ENCODE measurements at places on chromosomes 6 and 20.
A peak's percentile ranks its signal among the peaks of the same experiment; 100 is the strongest.

DNA sequence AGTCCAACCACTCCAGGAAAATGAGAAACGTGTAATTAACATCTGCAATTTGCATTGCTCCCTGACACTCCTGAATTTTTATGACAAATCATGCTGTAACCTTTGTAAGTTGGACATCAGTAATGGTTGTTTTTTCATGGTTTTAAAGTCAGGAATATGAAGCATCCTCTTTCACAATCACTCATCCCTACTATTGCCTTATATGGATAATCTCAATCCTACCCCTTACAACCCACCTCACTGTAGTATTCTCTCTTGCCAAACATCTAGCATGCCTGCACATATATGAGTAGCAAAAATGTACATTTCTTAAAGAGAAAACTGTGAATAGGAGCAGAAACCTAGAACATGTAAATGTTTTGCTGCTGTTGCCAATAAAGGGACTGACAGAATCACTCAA, 729.5 kb downstream of the KIF16B start:
- no peak for DNase-seq

DNA sequence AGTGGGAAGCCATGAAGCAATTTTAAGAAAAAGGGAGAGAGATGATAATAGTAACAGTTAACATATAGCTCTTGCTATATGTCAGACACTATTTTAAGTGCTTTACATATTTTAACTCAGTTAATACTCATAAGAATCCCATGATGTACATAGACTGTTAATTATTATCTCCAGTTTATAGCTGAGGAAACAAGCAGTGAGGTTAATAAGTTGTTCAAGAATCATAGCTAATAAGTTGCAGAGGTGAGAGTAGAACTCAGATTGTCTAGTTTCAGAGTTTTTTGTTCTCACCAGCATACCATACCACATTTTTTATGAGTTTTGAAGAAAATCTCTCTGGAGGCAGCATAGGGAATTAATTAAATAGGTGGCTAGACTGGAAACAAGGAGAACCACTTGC, 144.6 kb upstream of the MMS22L start:
- no peak for DNase-seq

- no peak for DNase-seq
Measured at GRCh38 chr20:57938158-57939108, 228.6 kb upstream of the PMEPA1 start.

DNA sequence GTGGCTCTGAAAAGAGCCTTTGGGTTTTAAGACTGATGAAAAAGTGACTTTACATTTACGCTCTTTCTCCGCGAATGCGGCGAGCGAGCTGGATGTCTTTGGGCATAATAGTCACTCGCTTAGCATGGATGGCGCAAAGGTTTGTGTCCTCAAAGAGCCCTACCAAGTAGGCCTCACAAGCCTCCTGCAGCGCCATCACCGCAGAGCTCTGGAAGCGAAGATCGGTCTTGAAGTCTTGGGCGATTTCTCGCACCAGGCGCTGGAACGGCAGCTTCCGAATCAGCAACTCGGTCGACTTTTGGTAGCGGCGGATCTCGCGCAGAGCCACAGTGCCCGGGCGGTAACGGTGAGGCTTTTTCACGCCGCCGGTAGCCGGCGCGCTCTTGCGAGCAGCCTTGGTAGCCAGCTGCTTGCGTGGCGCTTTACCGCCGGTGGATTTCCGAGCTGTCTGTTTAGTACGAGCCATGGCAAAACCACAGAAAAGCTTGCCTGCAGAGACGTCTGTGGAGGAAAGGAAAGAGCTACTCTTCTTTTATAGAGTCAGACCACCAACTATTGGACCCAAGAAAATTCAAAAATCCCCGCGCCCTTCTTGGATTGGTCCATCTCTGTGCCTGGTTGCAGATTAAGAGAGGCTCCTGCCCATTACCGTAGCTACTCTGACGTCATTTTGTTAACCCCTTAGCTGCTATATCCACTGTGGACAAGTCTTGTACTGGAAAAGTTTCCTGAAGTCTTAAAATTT, 55.5 kb upstream of the HFE start:
- DNase-seq, result peak; percentile 74

DNA sequence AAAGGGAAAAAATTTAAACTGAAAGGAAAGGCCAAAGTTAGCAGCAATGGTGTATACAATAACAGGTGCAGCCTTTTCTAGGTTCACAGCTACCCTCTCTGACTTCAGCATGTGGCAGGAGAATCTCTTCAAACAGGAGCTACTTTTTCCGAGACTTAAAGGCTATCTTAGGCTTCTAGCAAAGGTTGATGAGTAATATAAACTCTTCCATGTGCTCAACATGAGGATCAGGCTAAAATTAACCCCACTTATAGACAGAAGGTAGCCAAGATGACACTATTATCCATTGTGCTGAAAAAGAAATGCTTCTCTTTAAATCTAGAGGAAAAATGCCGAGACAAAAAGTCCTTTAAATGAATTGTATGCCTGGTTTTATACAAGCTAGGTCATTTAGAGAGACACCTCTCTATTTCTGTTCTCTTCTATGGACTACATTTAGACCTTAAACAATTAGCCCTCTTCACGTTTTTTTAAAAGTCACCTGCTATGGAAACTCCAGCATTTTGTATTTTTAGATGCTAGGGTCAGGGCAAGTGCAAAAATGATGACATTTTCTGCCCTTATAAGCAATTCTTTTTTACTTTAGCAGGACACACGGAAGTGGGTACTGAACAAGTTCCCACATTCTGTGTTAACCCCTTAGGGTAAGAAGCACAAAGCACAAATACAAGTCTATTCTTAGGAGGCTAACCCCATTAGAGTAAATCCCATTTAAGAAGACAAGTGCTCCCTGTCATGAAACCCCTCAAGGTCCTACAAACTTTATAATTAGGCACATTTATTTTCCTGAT, 216.8 kb upstream of the CITED2 start:
- no peak for DNase-seq

DNA sequence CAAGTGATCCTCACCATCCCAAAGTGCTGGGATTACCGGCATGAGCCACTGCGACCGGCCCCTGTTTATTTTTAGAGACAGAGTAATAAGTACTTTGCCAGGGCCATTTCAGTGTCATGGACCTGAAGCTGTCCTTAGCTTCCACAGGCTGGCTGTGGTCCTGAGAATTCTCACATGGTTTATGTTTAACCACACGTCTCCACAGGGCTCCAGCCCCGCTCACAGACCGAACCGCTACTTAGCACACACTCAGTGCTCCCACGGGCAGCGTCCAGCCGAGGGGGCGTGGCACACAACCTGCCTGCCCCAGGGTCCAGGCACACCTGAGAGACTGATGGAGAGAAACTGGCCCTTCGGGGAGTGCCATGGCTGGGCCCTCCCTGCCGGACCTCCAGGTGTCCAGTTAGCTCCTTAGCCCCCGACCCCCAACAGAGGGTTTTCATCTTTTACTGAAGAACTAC, 11.7 kb downstream of the ACSS1 start:
- DNase-seq, result no peak

- no peak for DNase-seq
Measured at GRCh38 chr20:44054118-44054517, 132.9 kb downstream of the JPH2 start.

GRCh38 chr20:32165836-32166545, 41.6 kb downstream of the PLAGL2 start:
- no peak for DNase-seq

DNA sequence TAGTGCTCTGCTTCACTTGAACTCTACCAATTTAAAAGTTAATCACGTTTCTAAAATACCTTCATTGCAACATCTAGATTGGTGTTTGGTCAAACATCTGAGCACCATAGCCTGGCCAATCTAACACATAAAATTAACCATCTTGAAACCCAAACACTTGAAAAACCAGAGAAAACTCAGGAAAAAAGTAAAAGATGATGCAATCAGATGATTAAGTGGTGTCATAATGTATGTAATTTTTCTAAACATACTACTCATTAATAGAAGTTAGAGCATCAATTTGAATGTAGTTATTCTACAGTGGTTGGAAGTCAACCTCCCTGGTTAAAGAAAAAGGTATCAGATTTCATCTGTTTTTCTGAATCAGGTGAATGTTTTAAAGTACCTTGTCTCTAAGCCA, 228.6 kb upstream of the ID4 start:
- no peak for DNase-seq

DNA sequence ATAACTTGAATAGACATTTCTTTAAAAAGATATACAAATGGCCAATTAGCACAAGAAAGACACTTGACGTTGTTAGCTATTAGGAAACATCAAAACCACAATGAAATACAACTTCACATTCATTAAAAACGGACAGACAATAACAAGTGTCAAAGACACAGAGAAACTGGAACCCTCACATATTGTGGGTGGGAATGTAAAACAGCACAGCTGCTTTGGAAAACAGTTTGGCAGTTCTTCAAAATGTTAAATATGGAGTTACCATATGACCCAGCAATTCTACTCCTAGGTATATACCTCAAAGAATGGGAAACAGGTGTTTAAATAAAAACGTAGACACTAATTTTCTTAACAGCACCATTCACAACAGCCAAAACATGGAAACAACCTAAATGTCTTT, 100.5 kb upstream of the SLC22A23 start:
- DNase-seq, result no peak

- DNase-seq, result no peak
Measured at GRCh38 chr6:15621203-15622044, 41.4 kb downstream of the DTNBP1 start.

DNA sequence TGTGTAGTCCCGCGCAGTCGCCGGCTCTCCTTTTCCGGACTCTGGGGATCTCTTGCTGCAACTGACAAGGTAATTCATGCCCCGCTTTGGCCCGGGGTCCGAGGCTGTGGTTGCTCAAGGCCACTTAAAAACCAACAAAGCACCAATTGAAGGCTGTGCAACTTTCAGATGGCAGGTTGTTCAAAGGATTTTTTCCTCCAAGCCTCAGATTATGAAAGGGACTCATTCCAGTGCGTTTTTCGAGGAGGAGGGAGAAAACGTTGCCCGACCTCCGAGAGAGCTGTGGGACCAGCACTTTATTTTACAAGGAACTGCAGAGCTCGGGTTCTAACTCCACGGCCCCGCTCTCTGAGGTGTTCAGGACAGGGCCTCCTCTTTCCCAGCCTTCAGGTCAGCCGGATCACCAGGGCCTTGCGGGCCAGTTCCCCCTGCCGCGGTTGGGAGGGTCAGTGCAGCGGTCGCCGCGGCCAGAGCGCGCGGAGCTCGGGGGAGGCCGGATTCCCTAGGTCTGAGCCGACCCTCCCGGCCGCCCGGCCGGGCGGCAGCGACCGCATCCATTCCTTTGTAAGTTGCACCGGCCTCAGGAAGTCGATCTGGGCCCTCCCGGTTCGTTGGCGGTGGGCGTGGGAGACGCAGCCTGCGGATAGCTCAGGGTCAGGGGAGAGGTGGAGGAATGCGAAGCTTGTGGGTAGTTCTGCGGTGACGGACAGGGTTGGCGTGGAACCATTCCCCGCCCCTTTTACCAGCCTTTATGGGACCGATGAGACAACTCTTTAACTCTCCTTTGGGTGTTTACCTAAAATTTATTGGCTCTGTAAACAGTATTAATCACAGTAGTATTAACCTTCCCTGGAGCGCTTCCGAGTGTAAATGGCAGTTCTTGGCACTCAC, 1.6 kb downstream of the UTRN start:
- no peak for DNase-seq

DNA sequence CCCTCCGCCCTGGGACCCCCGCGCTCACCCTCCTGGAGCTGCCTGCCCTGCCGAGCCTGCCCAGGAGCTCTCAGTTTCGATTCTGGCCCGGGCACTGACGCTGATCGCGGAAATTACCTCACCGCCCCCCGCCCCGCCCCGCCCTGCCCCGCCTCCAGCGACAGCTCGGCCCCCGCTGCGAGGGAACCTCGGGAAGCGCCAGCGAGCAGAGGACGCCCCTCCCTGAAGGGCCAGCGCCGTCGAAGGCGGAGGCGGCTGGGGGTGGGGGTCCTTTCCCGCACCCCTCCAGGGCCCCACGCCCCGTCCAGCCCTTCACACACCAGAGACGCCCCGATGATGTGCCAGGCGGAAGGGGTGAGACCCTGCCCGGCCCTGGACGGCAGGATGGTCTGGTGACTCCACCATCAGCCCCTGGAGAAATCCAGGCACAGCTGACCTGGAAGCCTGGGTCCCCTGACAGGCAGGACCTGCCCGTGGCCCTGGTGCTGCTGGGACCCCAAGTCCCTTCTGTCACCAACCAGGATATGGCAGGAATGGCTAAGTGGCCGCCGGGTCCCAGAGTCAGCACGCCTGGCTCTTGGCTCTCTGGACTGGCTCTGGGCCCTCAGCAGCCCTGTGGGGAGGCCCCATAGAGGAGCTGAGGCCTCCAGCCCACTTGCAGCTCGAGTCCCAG, at the start of gene HELZ2:
TSS of gene HELZ2 (minus strand) at position 84 of the 673 bp plus-strand sequence. CDS start 1,854 bp downstream, outside the sequence.
- DNase-seq, result peak; percentile 48

DNA sequence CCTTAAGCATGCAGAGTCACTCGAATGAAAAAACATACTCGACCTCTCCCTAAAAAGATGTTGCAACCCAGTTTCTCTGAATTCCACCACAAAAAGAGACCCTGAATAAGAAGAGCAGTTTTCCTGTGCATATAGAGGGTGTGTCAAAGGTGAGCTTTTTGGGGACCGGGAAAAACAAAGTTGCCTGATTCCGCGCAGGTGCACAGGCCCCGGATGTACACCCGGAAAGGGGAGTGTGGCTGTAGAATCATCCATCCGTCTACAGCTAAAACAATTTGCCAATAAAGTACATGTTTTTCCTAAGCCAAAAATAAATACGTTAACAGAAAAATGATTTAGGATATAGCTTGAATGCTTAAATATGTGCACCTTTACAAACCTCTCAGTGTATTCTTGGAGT, 41.2 kb upstream of the IRF4 start:
- no peak for DNase-seq

DNA sequence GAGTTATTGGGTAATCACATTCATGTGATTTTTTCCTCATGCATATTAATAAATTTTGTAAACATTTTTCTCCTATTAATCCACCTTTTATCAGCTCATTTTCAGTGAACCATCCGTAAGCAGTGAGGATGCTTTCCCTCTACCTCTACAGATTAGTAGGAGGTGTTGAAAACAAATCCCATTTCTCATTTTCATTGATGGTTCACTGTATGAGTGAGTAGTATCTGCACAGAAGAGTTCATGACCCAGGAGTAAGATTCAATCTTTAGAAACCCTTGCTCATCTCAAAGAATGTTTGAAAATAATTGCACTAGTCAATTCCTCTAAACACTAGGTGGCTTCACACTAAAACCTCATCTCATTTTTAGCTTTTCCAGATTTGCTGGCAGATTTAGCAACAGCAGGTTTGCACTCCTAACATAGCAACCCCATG, 440.0 kb downstream of the HAO1 start:
- no peak for DNase-seq

GRCh38 chr6:101114703-101115102, 233.6 kb upstream of the ASCC3 start:
- DNase-seq, result no peak

- DNase-seq, result no peak
Measured at GRCh38 chr6:107129370-107129925, 14.1 kb upstream of the BEND3 start.

DNA sequence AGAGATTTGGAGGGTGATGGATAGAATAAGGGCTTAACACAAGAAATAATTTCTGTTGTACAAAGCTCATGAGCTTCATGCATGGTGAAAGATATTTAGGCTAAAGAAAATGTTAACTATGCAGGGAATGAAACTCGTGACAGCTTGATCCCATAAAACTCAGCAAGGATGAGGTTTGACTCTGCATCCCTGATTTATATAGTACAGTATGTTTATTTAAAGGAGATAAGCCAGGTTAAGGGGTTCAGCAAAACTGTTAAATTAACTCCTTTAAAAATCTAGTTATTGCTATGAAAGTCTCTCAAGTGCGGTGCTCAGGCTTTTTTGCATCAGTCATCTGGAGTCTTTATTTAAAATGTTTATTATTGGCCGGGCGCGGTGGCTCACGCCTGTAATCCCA, 326.4 kb downstream of the LAMA2 start:
- no peak for DNase-seq
